ENCODE measurements at places on chromosomes 12 and 14. TPM values are rescaled to one million over a fixed set of nuclear protein-coding genes. Genes with fewer than 3 reads are reported as not detected.
A peak's percentile ranks its signal among the peaks of the same experiment; 100 is the strongest.

PRDM4 gene
- total RNA-seq: 22.2 TPM

FGF6 gene
- not detected for total RNA-seq

EML5 gene
- under 0.01 TPM for total RNA-seq

ARHGEF40 gene
- 6.2 TPM for total RNA-seq

CHGA gene
- total RNA-seq: not detected

DNA sequence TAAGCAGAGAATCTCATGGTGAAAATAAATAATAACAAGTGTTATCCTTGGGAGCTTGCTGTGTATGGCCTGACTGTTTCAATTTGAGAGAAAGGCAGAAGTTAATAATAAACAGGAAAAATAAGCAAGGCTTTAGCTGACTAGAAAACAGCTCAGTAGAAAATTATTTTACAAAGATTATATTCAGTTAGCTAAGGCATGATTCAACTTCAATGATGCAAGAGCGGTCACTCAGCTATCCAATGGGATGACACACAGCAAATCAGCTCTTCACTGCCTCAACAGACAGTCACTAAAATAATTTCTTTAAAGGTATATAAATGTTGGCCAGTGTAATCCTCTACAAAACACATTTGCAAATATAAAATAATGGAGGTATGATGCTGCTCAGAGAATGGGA, 18.6 kb downstream of the GSTZ1 start:
- no peak for DNase-seq

GRCh38 chr12:129902371-129903091, 1.3 kb downstream of the TMEM132D start:
- no peak for DNase-seq

GRCh38 chr14:93859957-93860356, 67.2 kb upstream of the FAM181A start:
- DNase-seq: no peak

DNA sequence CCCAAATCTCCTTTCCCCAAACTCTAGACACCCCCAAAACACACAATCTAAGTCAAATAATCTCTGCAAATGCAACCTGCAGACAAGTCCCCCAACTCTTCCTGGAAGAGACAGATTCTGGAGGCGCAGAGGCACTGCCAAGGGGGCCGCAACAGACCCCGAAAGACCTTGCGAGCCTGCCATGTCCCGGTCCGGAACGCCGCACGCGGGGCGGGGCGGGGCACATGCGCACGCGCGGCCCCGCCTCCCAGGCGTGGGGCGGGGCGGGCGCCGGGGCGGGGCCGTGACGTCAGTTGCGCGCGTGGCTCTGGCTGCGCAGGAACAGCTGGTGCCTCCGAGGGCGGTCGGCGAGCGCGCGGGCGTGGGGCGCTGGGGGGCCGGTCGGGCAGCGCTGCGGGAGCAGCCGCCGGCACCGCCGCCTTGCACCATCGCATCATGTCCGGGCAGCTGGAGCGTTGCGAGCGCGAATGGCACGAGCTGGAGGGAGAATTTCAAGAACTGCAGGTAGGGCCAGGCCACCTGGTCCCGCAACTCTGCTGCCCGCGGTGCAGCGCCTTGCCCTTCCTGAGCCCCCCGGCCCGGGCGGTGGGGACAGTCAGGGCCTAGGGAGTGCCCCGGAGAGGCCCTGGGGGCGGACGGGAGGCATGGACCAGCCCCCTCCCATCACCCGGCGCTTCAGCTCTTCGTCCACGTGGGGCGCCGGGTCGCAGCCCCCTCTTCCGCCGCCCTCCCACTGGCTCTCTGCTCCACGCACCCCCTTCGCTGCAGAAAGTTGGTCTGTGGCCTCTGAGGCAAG, at the start of gene TMEM120B:
TMEM120B (plus strand) TSS at position 292 of the 796 bp plus-strand sequence; CDS start at position 436, 144 bp downstream.
- no peak for DNase-seq

DNA sequence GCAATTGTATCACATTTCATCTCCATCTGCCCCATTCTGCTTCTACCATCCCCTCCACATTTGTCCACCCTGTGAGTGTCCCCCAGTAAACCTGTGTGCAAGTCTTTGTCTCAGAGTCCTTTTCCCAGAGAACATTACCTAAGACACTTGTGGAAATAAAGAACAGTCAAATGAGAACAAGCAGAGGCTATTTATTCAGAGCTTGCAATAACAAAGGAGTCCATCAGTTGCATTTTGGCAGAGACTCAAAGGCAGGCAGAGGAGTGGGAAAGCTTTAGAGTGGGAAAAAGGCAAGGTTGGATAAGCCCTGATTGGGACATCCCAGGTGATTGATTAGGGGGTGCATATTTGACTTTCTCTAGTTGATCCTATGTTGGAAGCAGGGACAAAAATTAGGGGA, 18.2 kb upstream of the PPFIBP1 start:
- no peak for DNase-seq

- no peak for DNase-seq
Measured at GRCh38 chr12:105357162-105357691, 26.7 kb downstream of the C12orf75 start.

- no peak for DNase-seq
Measured at GRCh38 chr12:38547586-38547985, 231.0 kb downstream of the ALG10B start.

DNA sequence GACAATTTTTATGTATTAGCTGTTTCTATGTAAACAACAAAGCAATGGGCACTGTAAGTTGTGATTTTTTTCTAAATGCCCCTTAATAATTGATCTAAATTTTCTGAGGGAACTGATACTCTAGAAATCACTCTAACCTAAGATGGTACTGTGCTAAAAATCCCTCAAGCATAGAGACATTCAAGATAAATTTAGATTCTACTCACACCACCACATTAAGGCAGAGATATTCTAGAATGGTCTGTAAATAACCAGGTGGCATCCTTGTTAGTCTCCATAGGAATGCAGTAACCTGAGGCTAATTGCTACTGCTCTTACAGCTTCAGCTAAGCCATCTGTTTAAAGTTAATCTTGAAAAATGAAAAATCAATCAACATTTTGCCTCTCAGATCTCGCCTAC, 87.3 kb downstream of the SLC41A2 start:
- DNase-seq: no peak

- DNase-seq: no peak
Measured at GRCh38 chr12:10701843-10702242, 21.3 kb downstream of the YBX3 start.

DNA sequence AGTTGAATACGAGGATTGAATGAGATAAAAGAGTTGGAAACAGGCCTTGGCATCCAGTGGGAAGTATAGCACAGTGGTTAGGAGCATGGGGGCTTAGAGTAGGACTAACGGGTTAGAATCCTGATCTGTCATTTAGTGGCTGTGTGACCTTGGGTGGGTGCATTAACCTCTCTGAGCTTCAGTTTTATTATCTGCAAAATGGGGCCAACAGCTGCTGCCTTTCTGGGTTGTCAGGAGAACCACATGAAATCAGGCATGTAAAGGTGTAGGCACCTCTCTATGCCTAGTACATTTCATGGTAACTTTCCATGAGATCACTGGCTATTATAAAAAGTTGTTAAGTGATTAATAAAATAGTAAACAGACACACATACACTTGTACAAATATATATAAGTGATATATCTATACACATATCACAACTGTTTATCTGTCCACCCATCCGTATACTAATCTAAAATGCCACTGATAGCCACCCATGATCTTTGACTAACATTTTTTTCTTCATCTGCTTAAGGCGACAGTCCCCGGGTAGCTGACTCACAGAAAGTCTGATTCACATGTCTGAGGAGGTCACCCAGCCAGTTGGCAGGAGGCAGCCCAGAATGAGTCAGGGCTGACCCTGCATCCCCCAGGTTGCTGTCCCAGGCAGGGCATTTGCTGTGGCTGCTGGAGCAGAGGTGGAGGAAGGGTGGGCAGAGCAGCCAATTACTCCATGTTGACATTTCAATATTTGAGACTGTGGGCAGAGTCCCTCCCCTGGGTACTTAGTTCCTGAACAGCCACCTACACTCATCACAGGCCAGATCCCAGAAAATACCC, 125.6 kb upstream of the NOS1 start:
- DNase-seq: peak; percentile 53

DNA sequence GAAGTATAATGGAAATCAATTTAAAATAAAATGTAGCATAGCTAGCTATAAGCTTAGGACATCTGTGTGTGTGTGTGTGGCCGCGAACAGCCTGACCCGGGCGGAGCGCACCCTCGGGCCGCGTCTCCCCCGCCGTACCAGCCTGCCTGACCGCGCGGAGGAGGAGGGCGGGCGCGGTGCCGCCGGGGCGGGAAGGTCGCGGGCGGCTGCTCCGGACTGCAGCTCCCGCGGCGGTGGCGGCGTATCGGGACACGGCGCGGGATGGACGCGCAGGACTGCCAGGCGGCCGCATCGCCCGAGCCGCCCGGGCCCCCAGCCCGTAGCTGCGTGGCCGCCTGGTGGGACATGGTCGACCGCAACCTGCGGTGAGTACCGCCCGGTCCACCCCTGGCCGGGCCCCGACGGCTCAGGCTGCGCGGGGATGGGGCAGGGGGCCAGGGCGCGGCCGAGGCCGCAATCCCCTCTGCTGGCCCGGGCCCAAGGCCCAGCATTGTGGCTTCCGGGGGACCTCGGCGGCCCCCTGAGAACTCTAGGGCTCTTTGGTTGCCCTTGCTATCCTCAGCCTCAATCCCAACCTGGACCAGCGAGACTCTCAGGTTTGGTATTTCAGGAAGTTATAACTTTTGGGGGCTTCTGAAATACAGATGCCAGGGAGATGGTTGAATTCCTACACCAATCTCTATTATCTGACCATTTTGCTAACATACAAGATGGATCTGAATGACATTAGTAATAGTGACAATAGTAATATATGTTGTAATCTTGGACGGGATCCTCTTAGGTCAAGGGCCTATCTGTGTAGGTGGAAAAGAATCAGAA, at the start of gene ABHD12B:
ABHD12B (plus strand) TSS at position 140 of the 819 bp plus-strand sequence; CDS start at position 262, 122 bp downstream.
- DNase-seq: no peak

- DNase-seq: no peak
Measured at GRCh38 chr12:82818271-82819035, 131.7 kb downstream of the TMTC2 start.

- DNase-seq: no peak
Measured at GRCh38 chr12:71605039-71605438, 58.6 kb downstream of the ZFC3H1 start.

GRCh38 chr12:93130366-93131054, 201.4 kb upstream of the EEA1 start:
- no peak for DNase-seq

- no peak for DNase-seq
Measured at GRCh38 chr12:46197883-46198282, 71.0 kb downstream of the SLC38A1 start.

- no peak for DNase-seq
Measured at GRCh38 chr14:106037380-106037779, 511.0 kb downstream of the TMEM121 start.

All from pulmonary artery endothelial cell (primary cell).